ENCODE measurements at places on chromosomes 7 and 10.

DNA sequence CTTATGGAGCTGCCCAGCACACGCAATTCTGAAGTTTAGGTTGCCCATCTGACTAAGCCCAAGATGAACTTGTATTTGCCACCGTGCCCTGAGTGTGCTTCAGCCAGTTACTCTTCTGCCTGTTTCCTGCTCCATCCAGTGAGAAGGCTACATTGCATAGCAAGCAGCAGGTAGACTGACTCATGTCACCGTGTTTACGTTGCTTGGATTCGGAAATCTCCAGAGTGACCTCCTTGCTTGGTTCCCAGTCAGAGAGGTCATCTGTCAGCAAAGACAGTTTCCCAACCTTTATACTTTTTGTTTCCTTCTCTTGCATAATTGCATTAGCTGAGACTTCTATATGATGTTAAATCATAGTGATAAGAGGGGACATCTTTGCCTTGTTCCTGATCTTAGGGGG lies 30.9 kb downstream of the NACAD start:
- DNase-seq = no peak

DNA sequence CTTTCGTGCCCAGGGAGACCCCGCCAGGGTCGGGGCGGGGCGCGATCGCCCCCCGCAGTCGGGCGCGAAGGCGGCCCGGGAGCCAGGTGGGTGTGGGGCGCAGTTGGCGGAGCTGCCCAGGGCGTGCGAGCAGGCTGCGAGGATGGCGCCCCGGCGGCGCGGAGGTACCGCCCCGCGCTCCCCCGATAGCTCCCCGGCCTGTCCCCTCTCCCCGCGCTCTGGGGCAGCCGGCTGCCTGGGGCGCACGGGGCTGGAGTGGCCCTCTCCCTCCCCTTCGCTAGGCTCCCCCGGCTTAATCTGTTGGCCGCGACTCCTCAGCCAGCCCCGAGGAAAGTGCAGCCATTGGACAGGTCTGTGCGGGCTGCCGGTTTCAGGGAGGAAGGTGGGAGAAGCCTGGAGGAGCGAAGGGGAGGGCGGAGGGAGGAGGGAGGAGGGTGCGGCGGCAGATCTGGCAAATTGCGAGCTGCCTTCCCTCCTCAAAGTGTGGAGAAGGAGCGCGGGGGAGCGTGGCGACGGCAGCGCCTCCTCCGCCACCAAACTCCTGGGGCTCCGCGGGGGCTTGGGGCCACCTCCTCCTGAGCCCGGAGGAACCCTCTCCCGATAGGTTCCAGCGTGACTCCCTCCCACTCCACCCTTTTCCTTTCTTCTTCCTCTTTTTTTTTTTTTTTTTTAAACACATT lies 361 bp upstream of the PLXDC2 start:
- DNase-seq = no peak

DNA sequence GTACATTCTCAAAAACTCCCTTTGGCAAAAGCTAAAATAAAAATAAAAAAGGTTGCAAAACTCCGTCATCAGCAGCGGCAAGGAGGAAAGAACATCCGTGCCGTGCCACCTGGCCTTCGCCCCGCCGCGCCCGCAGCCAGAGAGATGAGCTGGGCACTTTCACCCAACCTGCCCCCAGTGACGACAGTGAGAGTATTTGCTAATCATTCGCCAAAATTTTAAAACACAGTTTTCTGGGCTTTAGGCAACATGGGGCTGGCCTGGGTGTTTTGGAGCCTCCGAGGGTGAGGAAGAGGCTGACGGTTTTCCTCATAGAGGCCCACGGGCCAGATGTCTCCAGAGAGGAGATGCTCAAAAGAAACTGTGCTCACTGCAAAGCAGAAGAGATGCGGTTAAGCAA lies 128.2 kb downstream of the PRKAG2 start:
- no peak for DNase-seq

GRCh38 chr7:12731214-12731656 lies 43.8 kb downstream of the ARL4A start:
- DNase-seq = peak; percentile 90

DNA sequence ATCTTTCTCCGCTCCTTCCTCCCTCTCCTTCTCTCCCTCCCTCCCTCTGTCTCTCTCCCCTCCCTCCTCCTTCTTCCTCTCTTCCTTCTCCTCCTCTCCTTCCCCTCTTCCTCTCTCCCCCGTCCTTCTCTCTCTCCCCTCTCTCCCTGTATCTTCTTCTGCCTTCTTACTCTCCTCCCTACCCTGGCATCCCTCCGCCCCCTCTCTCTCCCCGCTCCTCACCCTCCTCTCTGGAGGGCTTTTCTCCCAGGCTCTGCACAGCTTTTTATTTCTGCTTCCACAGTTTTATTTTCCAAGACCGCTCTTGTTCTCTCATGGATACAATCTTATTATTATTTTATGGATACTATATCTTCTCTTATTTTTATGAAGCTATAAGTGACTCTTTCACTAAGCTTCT lies 32.6 kb downstream of the AP5Z1 start:
- DNase-seq = no peak

- DNase-seq = no peak
Measured at GRCh38 chr10:20195076-20195475, 378.8 kb downstream of the PLXDC2 start.

DNA sequence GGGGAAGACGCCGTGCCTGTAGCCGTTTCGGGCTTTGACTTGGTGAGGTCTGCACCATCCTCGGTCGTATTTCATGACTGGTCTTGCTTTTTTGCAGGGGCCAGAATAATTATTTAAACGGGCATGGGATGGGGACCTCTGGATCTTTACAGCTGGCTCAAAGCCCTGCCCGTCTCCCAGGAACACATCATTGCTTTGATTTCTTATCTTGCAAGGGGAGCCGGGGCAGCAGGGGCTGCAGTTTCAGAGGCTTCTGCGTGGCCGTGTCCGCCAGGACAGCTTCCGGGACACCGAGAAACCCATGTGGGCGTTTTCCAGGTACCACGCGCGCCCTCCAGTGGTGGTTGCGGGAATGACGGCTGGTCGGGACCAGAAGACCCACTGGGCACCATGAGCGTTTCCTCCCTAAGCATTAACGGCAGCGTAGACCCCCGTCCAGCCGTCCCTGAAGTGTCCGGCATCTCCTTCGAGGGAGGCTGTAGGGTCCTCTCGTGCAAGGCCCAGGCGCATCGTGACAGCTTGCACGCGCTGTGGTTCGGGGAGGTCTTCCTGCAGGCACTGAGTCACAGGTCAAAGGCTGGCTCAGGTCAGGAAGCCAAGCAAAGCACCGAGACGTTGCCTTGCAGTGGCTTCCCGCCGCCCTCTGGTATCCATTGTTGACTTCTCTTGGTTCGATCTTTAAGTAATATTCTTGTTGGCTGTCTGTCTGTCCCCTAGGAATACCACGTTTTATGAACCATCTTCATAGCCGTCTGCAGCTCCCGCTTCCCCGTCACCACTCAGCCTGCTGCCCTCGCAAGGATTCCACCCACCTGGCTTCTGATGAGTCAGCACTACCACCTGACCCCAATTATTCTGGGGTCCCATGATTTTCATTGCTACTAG lies 16.2 kb upstream of the ZFAND2A start:
- peak; percentile 85 for DNase-seq

GRCh38 chr7:381211-382042 lies 91.5 kb downstream of the FOXL3 start:
- no peak for DNase-seq

DNA sequence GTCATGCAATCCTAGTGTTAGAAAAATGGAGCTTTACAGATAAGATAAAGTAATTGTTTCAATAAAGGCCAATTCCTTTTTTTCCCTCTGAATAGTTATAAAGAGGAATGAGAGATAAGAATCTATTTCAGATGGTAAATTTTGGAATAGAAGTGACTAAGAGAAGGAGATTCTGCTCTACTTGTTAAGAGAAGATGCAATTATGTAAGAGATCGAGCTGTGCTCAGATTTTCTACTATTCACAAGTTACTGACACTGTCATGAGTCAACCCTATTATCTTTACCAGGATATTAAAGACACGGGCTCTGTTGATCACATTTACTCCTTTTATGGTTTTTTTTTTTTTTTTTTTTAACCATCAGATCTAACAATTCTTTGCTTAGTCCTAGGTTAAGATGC lies 511.3 kb downstream of the ARL4A start:
- no peak for DNase-seq

DNA sequence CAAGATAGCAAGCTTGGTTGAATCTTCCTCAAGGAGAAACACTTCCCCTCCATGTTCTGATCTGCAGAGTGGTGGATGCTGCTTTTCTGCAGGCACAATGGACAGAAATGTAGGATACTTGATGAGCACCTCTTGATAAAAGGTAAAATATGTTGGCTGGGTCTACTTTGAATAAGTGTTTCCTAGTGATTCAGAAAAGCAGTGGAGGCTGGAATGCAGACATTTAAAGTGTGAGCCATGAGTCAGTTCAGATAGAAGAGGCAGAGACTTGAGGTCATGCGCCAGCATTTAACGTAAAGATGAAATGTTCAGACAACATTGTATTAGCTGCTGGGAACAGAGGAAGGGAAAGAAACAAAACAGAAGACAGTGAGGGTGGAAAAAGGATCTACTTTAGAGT lies 403.1 kb downstream of the ADRA2A start:
- no peak for DNase-seq

- DNase-seq = no peak
Measured at GRCh38 chr7:98185101-98185500, 26.1 kb upstream of the BHLHA15 start.

DNA sequence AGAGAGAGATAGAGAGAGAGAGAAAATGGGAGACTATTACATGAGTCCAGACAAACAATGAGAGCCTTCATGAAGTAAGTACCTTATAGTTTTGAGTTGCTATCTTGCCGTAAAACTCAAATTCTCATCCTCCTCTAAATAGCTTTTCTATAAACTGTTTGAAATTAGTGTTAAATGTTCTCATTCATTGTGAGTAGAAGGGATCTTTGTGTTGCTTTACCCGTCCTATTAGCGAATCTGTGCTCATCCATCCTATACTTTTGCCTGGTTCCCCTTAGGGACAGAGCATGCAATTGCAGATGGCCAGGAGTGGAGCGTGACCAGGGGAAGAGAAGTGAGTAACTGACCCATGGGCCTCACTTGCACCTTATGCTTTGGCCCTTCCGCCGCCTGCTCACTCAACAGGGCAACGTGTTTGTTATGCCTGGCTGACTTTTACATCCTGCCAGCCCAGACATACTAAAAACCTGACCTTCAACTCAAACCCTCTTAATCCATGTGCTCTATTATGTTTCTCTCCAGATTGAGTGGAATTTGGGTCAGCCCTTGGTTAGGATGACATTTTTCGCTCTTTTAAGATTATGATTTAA lies 244.2 kb upstream of the YAE1 start:
- no peak for DNase-seq

- DNase-seq = no peak
Measured at GRCh38 chr10:118506671-118507590, 88.5 kb downstream of the PRLHR start.

GRCh38 chr10:109055243-109055642 lies 868.1 kb downstream of the XPNPEP1 start:
- no peak for DNase-seq

- DNase-seq = peak; percentile 48
Measured at GRCh38 chr7:130942211-130942964, 208.4 kb upstream of the KLF14 start.

- DNase-seq = peak; percentile 60
Measured at GRCh38 chr7:30548845-30549244, 44.2 kb upstream of the GGCT start.

- DNase-seq = no peak
Measured at GRCh38 chr7:1939434-1940401, 269.6 kb downstream of the ELFN1 start.

GRCh38 chr10:15322356-15322755 lies 48.7 kb downstream of the FAM171A1 start:
- no peak for DNase-seq

DNA sequence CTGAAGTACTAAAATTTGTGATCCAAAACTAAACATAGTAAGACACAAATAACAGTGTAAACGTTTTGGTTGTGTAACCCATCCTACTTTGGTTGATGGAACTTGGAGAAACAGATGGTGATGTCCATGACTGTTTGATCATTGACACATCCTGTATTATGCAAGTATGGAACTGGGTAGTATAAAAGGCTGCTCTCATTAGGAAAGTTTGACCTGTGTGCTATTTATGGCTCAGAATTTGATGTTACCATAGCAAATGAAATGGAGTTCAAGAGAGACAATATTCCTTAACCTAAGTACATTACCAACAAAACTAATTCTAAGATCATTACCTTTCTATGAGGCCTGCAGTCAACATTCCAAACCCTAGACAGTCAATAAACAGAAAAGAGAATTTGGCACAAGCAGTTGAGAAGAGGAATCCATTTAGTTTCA lies 39.9 kb downstream of the DKK1 start:
- no peak for DNase-seq

DNA sequence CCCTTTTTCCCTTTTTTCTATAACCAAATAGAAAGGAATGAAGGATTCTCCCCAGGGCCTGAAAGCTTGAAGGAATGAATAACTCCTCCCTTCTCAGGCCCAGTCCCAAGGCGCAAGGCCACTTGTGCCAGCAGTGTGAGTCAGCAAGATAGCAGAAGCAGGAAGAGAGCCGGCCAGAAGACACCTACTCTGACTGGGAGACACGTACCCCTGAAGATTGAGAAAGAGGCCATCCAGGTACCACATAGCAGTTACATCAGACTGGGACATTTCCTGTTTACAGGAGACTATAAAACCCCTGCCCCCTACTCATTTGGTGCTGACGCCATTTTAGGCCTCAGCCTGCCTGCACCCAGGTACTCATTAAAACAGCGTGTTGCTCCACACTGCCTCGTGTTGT lies 65.5 kb downstream of the LRRC17 start:
- DNase-seq = peak; percentile 41

DNA sequence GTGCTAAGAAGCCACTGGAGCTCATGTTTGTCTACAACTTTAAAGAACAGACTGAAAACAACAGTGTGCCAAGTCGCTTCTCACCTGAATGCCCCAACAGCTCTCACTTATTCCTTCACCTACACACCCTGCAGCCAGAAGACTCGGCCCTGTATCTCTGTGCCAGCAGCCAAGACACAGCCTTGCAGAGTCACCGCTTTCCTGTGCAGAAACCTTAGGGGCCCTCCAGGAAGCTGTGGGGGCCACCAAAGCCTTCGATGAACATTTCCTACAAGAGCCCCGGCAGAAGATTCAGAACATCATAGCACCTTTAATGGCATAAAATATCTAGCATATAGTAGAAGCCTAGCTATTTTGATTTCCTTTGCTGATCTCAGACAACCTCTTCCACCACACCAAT lies 88.0 kb upstream of the PRSS58 start:
- DNase-seq = no peak

DNA sequence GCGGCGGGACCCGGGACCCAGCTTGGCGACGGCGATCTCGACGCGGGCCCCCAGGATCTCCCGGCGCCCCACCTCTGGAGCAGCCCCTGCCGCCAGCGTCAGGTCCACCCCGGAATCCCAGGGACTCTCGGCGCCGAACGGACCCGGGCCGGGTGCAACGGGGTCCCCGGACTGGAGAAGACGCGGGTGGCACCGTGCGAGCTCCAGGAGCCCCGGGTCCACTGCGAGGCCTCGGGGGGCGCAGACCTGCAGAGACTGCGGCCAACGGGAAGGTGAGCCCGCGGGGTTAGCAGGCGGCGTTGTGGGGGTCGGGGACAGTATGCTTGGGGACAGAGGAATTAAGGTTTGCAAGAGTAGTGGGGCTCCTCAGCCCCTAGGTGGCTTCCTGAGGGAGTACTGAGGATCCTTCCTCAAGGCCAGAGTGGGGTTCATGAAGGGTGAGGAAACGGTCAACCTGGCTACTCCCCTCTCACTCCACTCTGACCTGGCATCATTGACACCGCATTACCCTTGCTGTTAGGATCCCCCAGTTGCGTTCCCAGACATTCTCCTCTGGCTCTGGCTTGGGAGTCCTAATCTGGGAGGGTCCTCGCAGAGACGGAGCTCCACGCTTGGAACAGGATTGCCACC lies 353 bp downstream of the EPHB6 start:
- DNase-seq = no peak

GRCh38 chr10:78727728-78728127 lies 341.0 kb upstream of the ZMIZ1 start:
- DNase-seq = no peak
